Fibroblast of lung (primary cell): ENCODE measurements at places on chromosomes 13 and 19.

DNA sequence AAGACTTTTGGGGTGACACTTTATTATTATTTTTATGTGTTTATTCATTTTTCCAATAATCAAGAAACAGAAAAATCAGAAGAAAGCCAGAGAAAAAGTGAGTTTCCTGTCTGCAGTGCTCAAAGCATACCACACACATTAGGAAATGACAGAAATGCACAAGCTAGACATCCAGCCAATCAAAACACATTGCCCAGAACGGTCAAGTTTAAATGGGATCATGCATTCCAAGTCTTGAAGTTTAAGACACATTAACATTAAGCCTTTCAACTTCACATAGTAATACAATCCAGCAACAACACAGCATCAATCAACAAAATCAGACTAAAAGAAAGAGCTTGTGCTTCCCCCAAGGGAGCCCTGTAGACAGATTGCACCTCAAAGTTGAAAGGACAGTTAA lies 28.7 kb upstream of the MEDAG start:
- peak; percentile 80 for DNase-seq

GRCh38 chr13:88217372-88217771 lies 546.2 kb downstream of the SLITRK5 start:
- no peak for DNase-seq

- DNase-seq: peak; percentile 89
Measured at GRCh38 chr13:68176475-68176874, 946.3 kb upstream of the PCDH9 start.

DNA sequence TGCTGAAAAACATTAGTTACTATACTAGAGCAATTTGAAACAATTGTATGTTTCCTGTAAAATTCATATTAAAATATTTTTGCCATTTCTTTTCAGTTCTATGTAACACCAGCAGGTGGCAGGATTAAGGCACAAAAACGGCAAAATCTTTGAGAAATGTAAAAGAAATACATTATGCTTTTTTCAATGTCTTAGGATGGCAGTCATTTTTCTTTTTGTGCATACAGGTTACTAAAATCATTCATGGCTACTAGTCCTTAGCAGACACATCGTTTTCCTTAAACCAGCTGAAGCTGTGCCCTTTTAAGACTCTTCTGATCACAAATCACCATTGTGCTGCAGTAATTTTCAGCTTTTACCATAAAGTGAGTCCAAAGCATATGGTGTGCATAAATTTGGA lies 800.7 kb upstream of the SLITRK5 start:
- peak; percentile 49 for DNase-seq

DNA sequence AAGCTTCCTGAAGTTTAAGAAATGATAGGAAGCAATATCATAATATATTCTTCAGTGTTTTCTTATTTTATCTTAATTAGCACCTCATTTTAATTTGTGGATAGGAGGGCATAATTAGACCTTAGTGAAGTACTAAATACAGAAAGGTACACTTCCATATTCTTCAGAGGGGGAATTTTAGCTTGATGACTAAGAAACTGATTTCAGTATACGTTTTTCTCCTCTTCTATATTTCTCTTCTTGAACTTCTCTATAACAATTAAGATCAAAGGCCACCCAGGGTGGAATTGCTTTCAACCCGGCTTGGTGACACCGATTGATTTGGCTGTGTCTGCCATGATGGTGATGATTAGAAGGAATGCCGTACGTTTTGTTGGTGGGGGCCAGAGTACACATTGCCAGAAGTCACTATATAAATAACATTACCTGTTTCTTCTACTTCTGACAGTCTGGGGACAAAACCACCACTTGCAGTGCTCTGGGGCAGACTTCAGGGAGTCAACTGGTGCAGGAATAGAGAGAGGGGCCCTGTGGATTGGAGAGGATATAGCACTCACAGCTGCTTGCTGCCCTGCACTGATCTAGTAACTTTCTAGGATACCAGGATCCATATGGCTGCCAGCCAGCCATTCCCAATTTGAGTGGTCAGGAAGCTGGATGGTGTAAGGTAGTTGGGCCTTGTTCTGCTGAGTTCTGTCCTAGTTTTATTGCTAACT lies 73.8 kb downstream of the SPATA13 start:
- no peak for DNase-seq

DNA sequence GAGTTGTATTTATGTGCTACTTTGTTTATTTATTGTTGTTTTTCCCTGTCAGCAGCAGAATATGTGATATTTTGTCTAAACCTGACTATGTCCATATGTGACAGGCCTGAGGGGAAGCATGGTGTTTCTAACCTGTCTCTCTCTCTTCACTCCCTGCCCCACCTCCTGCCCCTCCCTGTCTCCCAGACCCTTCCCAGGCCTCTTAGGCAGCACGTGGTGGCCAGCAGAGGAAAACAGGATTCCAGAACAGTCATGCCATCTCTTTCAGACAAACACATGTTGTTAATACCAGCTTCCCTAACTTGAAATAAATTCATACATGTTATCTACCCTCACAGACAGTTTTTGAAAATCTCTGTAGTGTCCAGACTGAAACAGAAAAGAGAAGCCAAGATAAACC lies 31.0 kb upstream of the ATP11A start:
- DNase-seq: no peak

DNA sequence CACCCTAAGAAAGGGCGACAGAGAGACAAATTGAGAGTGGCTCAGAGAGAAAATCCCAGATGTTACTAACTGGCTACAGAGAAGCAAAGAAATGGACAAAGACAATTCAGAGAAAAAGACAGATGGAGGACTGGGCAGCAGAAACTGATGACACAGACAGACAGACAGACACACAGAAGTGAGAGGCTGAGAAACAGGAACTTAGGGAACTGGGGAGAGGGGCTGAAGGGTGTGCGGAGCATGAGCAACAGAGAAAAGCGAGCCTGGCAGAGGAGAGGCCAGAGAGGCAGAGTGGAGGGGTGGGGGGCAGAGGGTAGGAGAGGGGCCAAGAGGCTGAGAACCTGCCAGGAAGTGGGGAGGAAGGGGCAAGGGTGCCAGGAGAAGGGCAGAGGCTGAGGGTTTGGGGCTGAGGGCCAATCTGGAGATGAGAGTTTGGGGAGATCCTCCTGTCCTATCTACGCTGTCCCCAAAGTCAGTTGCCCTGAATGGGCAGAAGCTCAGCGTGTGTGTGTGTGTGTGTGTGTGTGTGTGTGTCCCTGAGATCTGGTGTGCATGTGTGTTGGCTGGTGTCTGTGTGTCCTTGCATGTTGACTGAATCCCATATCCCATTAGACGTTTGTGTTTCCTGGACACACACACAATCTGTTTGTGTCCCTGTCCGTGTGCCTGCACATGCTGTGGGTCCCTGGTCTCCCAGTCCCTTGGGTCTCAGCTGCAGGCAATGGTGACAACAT lies 5.6 kb upstream of the ERFL start:
- no peak for DNase-seq

- DNase-seq: no peak
Measured at GRCh38 chr19:50967929-50968715, 1.3 kb downstream of the KLK6 start.

DNA sequence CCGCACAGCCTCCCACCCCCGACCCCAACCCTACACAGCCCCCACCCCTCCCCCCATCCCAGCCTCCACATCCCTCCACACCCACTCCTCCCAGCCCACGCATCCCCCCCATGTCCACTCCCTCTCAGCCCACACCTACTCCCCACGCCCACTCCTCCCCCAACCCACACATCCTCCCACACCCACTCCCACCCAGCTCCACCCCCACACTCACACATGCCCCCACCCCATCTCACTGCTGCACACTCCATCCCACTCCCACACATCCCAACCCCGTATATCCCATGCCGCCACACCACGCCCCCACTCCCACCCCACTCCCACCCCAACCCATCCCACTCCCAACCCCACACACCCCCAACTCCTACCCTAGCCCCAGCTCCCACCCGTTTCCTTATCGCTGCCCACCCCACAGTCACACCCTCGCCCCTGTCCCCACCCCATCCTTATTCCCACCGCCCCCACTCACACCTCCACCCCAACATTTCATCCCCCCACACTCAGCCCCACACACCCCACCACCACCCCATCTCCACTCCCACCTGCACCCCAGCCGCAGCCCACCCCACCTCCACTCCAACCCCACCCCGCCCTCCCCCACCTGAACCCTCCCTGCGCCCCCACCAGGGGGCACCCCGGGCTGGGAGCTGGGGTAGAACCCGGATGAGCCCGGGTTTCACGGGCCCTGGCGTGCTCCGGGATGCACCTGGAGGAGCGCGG lies 809 bp downstream of the TDRD12 start:
- no peak for DNase-seq

DNA sequence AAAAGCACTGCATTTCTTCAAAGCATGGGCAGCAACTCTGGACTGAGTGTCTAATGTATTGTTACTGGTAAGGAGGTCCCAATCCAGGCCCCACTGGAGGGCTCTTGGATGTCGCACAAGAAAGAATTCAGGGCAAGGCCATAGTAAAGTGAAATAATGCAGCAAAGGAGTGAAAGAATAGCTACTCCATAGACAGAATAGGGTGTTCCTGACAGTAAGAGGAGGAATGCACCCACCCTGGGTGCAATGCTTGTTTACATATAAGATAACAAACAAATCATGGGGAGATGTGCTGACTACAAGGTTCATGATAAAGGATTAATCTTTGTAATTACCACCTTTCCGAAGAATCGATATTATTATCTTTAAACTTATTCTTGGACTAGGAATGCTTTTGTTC lies 58.8 kb upstream of the ABCC4 start:
- no peak for DNase-seq
